Fibroblast of villous mesenchyme (primary cell): ENCODE measurements at places on chromosomes 16 and 17. TPM values are rescaled to one million over a fixed set of nuclear protein-coding genes. Genes with fewer than 3 reads are reported as not detected.

The ZNF750 gene
- not detected in 2 replicates for total RNA-seq

GRCh38 chr16:87319011-87319410, 1.8 kb upstream of the C16orf95 start:
- no peak for DNase-seq

GRCh38 chr17:65750631-65751115, 189.2 kb upstream of the AXIN2 start:
- DNase-seq = peak; percentile 88

DNA sequence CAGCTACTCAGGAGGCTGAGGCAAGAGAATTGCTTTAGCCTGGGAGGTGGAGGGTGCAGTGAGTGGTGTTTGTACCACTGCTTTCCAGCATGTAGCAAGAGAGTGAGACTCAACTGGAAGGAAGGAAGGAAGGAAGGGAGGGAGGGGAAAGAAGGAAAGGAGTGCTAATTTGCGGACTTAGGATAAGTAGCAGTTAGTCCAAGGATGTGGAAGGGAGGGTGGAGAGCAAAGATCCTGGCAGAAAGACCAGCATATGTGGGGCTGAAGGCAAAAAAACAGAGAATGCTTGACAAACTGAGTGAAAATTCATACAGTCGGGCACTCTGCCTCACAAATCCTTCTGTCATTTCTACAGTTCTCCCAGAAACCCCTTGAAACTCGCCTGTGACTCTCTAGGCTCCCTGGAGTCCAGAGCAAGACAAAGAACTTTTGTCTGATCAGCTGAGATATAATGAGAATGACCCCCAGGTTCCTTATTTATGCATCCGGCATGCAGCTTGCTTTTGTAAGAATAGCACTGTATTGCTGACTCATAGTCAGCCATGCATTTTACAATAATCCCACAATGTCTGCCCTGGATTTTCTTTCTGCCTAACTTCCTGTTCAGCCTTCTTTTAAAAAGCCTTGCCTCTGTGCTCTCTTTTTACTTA, 31.5 kb downstream of the CDK5RAP3 start:
- DNase-seq = peak; percentile 89

GRCh38 chr17:32267690-32268205, 2.1 kb downstream of the RHBDL3 start:
- no peak for DNase-seq
